ENCODE measurements at places on chromosomes 4 and X.

DNA sequence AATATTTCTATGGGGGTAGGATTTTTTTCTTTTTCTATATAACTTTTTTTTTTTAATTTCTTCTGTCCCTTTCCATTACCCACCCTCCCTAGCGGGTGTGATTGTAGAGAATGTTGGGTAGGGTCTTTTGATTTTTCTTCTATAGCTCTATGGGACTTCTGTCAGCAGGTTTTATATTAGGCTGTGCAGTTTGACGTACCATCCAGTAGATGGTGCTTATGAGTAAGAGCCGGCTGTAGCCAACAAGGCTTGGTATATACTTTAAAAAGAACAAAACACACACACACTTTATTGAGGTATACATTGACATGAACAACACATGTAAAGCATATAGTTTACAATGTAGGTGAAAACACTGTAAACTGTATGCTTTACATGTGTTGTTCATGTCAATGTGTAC lies 247.9 kb upstream of the POF1B start:
- no peak for DNase-seq

GRCh38 chrX:146090732-146091131 lies 273.1 kb downstream of the SLITRK2 start:
- no peak for DNase-seq

DNA sequence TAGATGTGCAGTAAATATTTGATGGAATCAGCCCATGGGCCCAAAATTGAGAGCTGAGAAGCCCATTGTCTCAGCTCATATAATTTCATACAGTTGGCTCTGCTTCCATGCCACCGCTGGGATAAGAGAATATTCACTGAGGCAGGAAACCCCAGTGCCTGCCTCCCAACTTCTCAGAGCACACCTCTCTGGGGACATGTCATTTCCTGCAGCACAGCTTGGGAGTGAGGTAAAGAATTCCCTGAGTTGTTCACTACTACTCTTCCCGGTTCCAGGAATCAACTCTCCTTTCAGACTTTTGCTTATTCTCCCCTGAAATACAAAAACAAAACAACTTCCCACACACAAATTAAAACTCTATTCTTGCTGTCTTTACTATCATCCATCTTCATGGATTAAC lies 389.3 kb downstream of the MAPK10 start:
- no peak for DNase-seq

DNA sequence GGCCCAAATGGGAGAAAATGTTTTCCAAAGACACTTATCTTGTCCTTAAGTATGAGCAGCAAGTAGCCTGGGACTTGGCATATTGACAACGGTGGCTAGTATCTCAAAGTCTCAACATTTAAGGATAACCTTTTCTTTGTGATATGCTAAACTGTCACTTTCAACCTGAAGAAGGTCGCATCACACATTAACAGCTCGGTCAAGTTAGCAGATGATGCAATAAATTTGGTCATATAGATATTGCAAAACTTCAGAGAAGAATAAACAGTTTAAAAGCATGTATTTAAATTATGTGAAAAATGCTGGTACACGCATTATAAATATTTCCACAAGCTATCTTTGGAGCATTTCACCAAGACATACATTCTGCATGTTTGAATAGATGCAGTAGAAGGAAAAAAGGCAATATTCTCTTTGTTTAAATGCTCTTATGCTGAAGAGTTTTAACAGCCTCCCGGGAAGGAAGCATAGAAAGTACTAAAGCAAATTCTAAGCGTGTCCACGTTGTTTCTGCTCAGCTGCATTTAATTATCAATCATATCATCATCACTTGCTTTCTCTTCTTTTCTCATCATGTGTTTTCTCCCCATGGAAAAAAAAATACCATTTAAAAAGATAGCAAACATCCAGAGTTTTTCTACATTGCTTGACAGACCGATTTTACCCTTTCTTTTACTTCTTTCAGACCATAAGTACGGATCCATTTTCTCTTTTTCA lies 24.2 kb downstream of the ARHGAP6 start:
- DNase-seq: peak; percentile 3

DNA sequence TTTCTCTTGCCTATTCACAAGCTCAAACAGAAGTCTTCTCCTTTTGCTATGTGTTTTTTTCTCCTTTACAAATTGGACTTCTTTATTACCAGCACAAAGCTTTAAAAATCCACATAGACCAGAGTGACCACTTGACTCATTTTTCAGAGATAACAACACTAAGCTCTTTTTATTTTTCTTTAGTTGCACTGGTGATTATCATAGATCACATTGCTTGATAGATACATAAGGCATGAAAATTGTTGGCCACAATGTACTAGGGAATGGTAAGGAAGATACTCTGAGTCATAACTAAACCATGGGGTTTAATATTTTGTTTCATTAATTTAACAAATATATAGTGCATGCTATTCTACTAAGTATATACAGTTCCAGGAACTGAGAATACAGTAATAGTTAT lies 159.0 kb downstream of the GASK1B start:
- DNase-seq: peak; percentile 68

GRCh38 chrX:118976599-118977340 lies 2.4 kb downstream of the LONRF3 start:
- peak; percentile 2 for DNase-seq

All from cardiac fibroblast (primary cell).